ENCODE measurements at places on chromosomes 16 and 17.

DNA sequence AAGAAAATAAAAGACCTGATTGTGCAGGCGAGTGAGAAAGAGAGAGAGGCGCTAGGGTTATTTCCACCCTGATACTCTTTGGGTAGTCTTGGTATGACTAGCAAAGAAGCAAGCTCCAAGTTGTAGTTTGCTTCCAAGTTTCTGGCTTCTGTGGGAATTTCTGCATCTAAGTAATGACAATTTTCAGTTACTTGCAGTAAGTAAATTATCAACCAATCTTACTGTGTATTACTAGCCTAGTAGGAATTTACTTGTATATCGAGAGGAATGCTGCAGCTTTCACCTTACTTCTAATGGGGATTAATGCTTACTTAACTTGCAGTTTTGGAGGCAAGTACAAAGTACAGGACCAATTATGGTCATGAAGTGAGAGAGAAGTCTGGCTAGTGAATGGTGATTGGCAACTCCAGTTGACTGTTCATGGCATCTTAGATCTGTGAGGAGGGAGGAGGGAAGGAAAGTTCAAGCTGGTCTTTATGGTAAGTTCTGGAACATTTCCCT is 31.9 kb downstream of the TENT4B start:
- H3K27ac ChIP-seq, result no peak overlapping the region
- no peak overlapping the region for H3K4me3 ChIP-seq
- no peaks in the 10 kb centered on the region for H3K4me1 ChIP-seq
- DNase-seq, result no peak

DNA sequence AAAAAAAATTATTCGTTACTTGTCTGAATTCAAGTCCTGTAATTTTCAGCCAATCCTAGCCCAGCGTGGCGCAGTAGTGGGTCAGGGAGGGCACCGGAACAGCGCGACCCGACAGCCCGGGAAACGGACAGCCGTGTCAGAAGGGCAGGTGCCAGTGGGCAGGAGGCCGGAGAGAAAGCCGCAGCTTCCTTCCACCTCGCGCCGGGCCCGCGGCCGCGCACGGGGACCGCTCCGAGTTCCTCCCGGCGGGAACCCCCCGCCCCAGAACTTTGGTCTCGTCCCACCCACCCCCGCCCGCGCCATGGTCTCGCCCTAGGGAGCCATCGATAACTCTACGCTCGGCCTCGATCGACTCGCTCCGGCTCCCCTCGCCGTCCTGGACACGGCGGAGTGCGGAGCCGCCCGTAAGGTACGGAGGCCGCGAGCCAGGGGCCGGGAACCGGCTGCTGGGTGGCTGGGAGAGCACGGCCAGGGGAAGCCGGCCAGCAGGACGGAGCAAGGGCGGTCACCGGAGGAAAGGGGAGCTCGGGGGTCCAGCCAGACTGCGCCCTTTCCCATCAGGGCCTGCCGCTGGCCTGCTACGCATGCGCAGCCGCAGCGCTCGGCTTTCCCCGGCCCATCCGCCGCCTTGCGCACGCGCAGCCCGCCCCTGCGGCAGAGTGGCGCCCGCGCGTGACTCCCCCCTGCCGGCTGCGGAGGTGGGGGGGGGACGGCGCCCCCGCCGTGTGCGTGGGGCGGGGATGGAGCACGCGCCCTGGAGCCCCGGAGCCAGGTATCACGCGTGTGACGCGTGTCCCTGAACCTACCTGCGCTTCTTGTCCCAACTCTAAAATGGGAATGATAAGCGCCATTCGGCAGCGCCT is at the start of gene MLST8:
Gene MLST8, plus strand, starts transcription at position 351 of the 863 bp plus-strand sequence. CDS start 632 bp downstream, outside the sequence.
- H3K36me3 ChIP-seq, result peaks cover 15% of the 10 kb centered on the region
- no peaks in the 10 kb centered on the region for H3K4me1 ChIP-seq
- H3K27me3 ChIP-seq, result peaks cover 5% of the 10 kb centered on the region
- peak within 1 kb of the TSS; percentile 68 for H3K27ac ChIP-seq
- peak within 1 kb of the TSS; percentile 90 for H3K4me3 ChIP-seq

- no peaks in the 10 kb centered on the region for H3K36me3 ChIP-seq
- DNase-seq, result no peak
- no peaks in the 10 kb centered on the region for H3K27me3 ChIP-seq
- no peak overlapping the region for H3K27ac ChIP-seq
- H3K4me1 ChIP-seq, result peaks cover 3% of the 10 kb centered on the region
Observed at GRCh38 chr16:25020112-25020631, 5.0 kb upstream of the ARHGAP17 start.

- H3K27me3 ChIP-seq, result no peaks in the 10 kb centered on the region
- H3K27ac ChIP-seq, result no peak overlapping the region
- no peaks in the 10 kb centered on the region for H3K36me3 ChIP-seq
- DNase-seq, result no peak
Observed at GRCh38 chr16:23739516-23739915, 15.3 kb upstream of the CHP2 start.

- no peaks in the 10 kb centered on the region for H3K27me3 ChIP-seq
- H3K36me3 ChIP-seq, result no peaks in the 10 kb centered on the region
- no peaks in the 10 kb centered on the region for H3K4me1 ChIP-seq
- H3K4me3 ChIP-seq, result no peak overlapping the region
Observed at GRCh38 chr17:50787106-50787505, 19.8 kb upstream of the ANKRD40CL start.

DNA sequence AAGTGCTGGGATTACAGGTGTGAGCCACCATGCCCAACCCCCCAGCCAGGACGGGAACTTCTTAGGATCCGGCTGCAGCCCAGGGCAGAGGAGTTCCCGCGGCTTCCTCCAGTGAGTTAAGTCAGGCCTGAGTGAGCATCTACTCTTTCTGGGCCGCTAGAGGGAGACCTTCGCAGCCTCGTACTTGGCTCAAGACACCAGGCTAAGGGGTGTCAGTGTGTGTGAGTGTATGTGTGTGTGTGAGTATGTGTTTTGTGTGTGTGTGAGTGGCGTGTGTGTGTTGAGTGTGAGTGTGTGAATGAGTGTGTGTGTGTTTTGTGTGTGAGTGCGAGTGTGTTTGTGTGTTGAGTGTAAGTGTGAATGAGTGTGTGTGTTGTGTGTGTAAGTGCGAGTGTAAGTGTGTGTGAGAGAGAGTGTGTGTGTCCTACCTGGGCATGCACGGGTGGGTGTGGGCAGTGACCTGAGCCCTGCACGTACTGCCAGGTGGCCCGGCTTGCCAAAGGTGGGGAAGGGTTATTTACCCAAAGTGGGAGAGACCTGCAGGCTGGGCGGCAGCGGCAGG is 58.5 kb downstream of the TMEM235 start:
- DNase-seq, result peak; percentile 94
- no peak overlapping the region for H3K27ac ChIP-seq
- no peaks in the 10 kb centered on the region for H3K4me1 ChIP-seq
- H3K36me3 ChIP-seq, result no peaks in the 10 kb centered on the region
- H3K4me3 ChIP-seq, result no peak overlapping the region

DNA sequence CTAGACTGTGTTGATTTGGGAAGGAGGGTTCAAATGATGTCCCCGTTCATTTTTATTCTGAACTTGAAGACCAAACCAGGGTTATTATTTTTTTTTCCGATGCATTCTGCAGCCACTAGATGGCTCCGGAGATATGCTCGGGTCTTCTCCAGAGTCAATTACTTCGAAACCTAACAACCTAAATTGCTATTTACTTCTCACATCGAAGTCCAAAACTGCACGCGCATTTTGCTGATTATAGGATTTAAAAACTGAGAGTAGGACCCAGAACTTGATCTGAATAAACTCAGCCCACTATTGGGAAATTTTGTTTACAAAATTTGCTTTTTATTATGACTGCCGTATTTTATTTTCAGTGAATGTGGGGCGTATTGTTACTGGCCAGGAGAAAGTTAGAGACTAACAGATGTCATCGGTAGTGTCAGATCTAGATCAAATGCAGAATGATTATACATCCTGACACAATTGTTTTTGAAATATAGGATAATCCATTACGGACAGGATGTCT is 263.8 kb downstream of the HS3ST3A1 start:
- H3K4me1 ChIP-seq, result peaks cover 7% of the 10 kb centered on the region
- H3K27ac ChIP-seq, result no peak overlapping the region
- H3K27me3 ChIP-seq, result no peaks in the 10 kb centered on the region
- peak; percentile 71 for DNase-seq

- H3K4me3 ChIP-seq, result peak within 1 kb of the TSS; percentile 94
- H3K36me3 ChIP-seq, result no peaks in the 10 kb centered on the region
- peak; percentile 90 for DNase-seq
- H3K4me1 ChIP-seq, result no peaks in the 10 kb centered on the region
Observed at GRCh38 chr16:3717235-3718018, at the start of gene TRAP1. TRAP1 (minus strand) TSS chr16:3717524; CDS start chr16:3717508, 16 bp downstream.

- no peaks in the 10 kb centered on the region for H3K4me1 ChIP-seq
- H3K27me3 ChIP-seq, result no peaks in the 10 kb centered on the region
Observed at GRCh38 chr16:56947604-56947995, 14.2 kb upstream of the CETP start.

- H3K4me3 ChIP-seq, result no peak overlapping the region
- no peaks in the 10 kb centered on the region for H3K36me3 ChIP-seq
- H3K27me3 ChIP-seq, result no peaks in the 10 kb centered on the region
- DNase-seq, result no peak
Observed at GRCh38 chr16:83109490-83110125, 482.8 kb downstream of the CDH13 start.

- no peaks in the 10 kb centered on the region for H3K4me1 ChIP-seq
- H3K36me3 ChIP-seq, result peaks cover 25% of the 10 kb centered on the region
- no peak overlapping the region for H3K4me3 ChIP-seq
- H3K27me3 ChIP-seq, result no peaks in the 10 kb centered on the region
Observed at GRCh38 chr17:8272421-8272820, 16.0 kb upstream of the RANGRF start.

DNA sequence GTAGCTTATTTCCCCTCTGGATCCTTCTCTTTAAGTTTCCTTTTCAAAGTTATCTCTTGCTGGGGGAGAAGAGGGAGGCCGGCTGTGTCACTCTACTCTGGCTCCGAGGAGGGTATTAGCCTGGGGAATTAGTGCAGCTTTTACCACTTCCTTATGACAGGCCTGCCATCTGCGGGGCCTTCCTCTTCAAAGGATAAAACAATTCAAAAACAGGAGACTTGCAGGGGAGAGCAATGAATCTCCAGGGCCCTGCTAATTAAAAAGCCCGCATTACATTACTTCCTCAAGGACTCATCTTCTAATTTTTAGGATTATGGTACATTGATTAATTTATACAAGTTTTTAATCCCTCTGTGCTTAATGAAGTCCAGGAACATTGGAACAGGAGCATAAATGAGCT is 190.9 kb upstream of the CDH5 start:
- DNase-seq, result peak; percentile 35
- H3K4me3 ChIP-seq, result no peak overlapping the region
- H3K27me3 ChIP-seq, result no peaks in the 10 kb centered on the region
- no peaks in the 10 kb centered on the region for H3K36me3 ChIP-seq

GRCh38 chr17:18319604-18320256 is 4.6 kb downstream of the SMCR8 start:
- peaks cover 43% of the 10 kb centered on the region for H3K36me3 ChIP-seq
- H3K27ac ChIP-seq, result no peak overlapping the region
- peak; percentile 88 for DNase-seq
- peaks cover 17% of the 10 kb centered on the region for H3K4me1 ChIP-seq
- no peak overlapping the region for H3K4me3 ChIP-seq

- H3K27ac ChIP-seq, result no peak overlapping the region
- no peaks in the 10 kb centered on the region for H3K36me3 ChIP-seq
- peak; percentile 87 for DNase-seq
Observed at GRCh38 chr16:546909-547770, 13.1 kb upstream of the PRR35 start.

DNA sequence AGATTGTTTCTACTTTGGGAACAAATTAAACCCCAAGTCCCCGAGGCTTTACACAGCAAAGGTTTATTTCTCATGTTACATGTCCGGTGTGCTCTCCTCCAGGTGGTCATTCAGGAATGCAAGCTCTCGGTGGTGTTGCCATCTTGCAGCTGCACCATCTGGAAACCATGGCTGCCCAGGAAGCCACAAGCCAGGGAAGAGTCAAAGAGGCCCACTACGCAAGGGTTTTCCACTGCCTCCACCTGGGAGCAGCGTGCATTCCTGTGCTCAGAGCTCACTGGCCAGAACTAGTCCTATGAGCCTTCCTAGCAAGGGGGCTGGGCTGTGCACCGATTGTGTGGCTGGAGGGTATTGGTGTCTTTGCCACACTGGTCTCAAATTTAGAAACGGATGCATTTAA is 128.8 kb upstream of the FOXF1 start:
- DNase-seq, result no peak
- no peak overlapping the region for H3K27ac ChIP-seq
- H3K27me3 ChIP-seq, result no peaks in the 10 kb centered on the region
- no peak overlapping the region for H3K4me3 ChIP-seq
- no peaks in the 10 kb centered on the region for H3K36me3 ChIP-seq

GRCh38 chr17:71315568-71315967 is 805.3 kb upstream of the SOX9 start:
- no peaks in the 10 kb centered on the region for H3K4me1 ChIP-seq
- H3K36me3 ChIP-seq, result no peaks in the 10 kb centered on the region
- no peaks in the 10 kb centered on the region for H3K27me3 ChIP-seq
- DNase-seq, result no peak
- no peak overlapping the region for H3K4me3 ChIP-seq

- H3K27ac ChIP-seq, result no peak overlapping the region
- no peaks in the 10 kb centered on the region for H3K36me3 ChIP-seq
- no peak overlapping the region for H3K4me3 ChIP-seq
- H3K27me3 ChIP-seq, result no peaks in the 10 kb centered on the region
- DNase-seq, result no peak
- peaks cover 3% of the 10 kb centered on the region for H3K4me1 ChIP-seq
Observed at GRCh38 chr16:85279825-85280545, 167.7 kb upstream of the CIBAR2 start.

GRCh38 chr17:34710226-34710625 is 130.8 kb downstream of the TMEM132E start:
- H3K4me3 ChIP-seq, result no peak overlapping the region
- no peak for DNase-seq
- H3K36me3 ChIP-seq, result no peaks in the 10 kb centered on the region
- H3K27me3 ChIP-seq, result peaks cover 27% of the 10 kb centered on the region

DNA sequence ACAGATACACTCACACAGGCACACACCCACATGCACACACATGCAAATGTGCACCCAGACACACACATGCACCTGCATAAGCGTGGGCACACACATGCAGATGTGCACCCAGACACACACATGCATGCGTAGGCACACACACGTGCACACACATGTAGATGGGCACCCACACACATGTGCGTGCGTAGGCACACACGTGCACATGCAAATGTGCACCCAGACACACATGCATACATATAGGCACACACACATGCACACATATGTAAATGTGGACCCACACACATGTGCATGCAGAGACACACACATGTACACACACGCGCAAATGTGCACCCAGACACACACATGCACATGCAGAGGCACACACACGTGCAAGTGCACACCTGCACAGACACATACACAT is 60.3 kb downstream of the MRM1 start:
- no peak overlapping the region for H3K27ac ChIP-seq
- no peaks in the 10 kb centered on the region for H3K27me3 ChIP-seq
- no peak for DNase-seq
- no peaks in the 10 kb centered on the region for H3K4me1 ChIP-seq

GRCh38 chr17:28925912-28926365 is 23.1 kb upstream of the DHRS13 start:
- no peaks in the 10 kb centered on the region for H3K27me3 ChIP-seq
- H3K4me3 ChIP-seq, result no peak overlapping the region
- no peak for DNase-seq
- H3K4me1 ChIP-seq, result no peaks in the 10 kb centered on the region
- H3K36me3 ChIP-seq, result peaks cover 76% of the 10 kb centered on the region
